ENCODE measurements at places on chromosomes 7 and 10. TPM values are rescaled to one million over a fixed set of nuclear protein-coding genes. Genes with fewer than 3 reads are reported as not detected.

The KAZALD1 gene
- 84.3 TPM for total RNA-seq

The RAPGEF5 gene
- total RNA-seq: 0.95 TPM

The TLX1 gene
- total RNA-seq: not detected

The C10orf105 gene
- under 0.01 TPM for total RNA-seq

The UPK3B gene
- 0.32 TPM for total RNA-seq

The INA gene
- 0.47 TPM for total RNA-seq

The PCBD1 gene
- 21.6 TPM for total RNA-seq

The BRI3 gene
- total RNA-seq: 102 TPM

The WEE2 gene
- total RNA-seq: not detected

The PTPN20 gene
- total RNA-seq: 0.09 TPM

The CC2D2B gene
- total RNA-seq: not detected

The TRAPPC14 gene
- total RNA-seq: 4.4 TPM

The C10orf67 gene
- total RNA-seq: not detected

The HOXA9 gene
- not detected for total RNA-seq

The ZNF800 gene
- total RNA-seq: 7.4 TPM

The ZPBP gene
- not detected for total RNA-seq

The FGFBP3 gene
- total RNA-seq: 0.47 TPM

The ZNF394 gene
- 19.7 TPM for total RNA-seq

All from bronchial smooth muscle cell (primary cell).